ENCODE measurements at places on chromosomes 16 and 17.
A peak's percentile ranks its signal among the peaks of the same experiment; 100 is the strongest.

DNA sequence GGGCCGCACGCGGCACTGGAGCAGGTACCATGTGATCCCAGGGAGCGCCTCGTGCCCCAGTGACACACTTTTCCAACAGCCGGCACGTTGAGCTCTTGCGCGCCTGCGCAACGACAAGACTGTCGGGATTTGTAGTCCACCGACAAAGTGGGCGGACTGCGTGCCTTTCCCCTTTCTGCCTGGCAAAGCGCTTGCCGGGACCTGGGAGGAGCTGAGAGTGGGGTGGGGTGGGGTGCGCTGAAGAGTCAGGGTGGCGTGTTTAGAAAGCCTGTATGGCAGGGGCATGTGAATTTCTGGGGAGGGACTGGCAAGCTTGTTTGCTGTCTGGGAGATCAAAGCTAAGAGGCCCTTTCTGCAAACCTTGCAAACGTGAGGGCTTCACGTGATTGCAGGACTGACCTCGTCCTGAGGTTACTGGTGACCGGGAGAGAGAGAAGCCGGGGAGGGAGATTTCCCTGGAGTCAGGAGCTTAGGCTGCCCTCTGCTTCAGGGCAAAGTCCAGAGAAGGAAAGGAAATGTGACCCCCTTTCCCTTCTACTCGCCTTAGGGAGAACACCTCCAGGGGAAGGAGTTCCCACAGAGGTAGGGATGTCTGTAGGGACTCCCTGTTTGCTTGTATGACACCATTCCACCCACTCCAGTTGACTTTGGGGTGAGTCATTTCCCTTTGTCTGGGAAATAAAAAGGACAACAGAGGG lies 429 bp upstream of the NR1D1 start:
- peak overlapping the region; percentile 96 for H3K4me3 ChIP-seq
- peak overlapping the region; percentile 91 for H3K27ac ChIP-seq
- ATAC-seq: peak; percentile 53
- H3K4me1 ChIP-seq: peaks cover 58% of the 10 kb centered on the region
- peaks cover 14% of the 10 kb centered on the region for H3K36me3 ChIP-seq

DNA sequence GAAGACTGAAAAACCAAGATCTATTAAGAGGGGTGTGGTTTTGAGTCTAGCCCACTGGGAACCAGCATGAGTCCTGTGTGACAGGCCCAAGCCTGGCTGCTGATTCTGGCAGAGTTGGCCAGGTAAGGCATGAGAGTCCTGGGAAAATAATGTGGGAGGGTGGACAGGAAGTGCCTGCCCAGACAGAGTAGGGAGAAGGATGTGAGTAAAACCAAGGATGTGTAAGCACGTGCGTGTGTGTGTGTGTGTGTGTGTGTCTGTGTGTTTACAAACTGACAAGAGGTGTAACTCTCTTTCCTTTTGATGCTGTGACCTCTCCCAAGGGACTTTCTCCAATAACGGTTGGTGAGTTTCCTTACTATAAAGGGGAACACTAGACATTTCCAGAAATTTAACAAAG lies 15.6 kb upstream of the TEX2 start:
- no peak for ATAC-seq
- H3K4me3 ChIP-seq: no peak overlapping the region
- H3K27ac ChIP-seq: no peak overlapping the region
- H3K4me1 ChIP-seq: peaks cover 6% of the 10 kb centered on the region
- H3K27me3 ChIP-seq: no peaks in the 10 kb centered on the region

DNA sequence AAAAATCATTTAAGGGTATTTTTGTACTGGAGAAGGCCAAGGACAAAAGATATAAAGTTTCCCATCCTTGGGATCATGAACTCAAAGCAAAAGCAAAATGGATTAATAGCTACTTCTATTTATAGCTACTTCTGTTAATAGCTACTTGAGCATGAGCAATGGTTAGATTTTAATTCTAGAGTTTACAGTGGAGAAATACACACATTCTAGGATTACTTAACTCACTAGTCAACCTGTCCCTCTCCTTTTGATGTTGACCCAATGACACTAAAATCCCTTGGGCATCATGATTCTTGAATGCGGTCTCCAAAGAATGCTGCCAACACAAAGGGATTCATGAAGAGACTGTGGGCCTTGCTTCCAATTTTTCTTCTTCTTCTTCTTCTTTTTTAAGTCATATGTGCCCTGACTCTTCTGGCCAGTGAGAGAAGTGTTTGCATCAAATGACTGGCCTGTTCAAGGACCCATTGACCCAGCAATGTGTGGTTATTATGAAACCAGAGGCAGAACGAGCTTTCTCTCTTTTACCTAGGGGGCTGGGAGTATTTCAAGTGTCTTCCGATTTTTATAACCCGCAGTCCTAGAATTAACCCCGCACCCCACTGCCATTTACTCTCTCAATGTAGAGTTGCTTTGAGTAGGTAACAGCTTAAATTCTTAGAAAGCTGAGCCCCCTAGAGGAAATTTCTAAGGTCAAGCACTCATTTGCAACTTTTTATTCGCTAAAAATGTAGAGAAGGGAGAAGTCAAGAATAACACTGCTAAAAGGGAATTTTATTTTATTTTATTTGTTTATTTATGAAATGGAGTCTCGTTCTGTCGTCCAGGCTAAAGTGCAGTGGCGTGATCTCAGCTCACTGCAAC lies 34.6 kb downstream of the OTOA start:
- no peak overlapping the region for H3K27ac ChIP-seq
- no peaks in the 10 kb centered on the region for H3K36me3 ChIP-seq
- peaks cover 5% of the 10 kb centered on the region for H3K4me1 ChIP-seq
- no peak for ATAC-seq

DNA sequence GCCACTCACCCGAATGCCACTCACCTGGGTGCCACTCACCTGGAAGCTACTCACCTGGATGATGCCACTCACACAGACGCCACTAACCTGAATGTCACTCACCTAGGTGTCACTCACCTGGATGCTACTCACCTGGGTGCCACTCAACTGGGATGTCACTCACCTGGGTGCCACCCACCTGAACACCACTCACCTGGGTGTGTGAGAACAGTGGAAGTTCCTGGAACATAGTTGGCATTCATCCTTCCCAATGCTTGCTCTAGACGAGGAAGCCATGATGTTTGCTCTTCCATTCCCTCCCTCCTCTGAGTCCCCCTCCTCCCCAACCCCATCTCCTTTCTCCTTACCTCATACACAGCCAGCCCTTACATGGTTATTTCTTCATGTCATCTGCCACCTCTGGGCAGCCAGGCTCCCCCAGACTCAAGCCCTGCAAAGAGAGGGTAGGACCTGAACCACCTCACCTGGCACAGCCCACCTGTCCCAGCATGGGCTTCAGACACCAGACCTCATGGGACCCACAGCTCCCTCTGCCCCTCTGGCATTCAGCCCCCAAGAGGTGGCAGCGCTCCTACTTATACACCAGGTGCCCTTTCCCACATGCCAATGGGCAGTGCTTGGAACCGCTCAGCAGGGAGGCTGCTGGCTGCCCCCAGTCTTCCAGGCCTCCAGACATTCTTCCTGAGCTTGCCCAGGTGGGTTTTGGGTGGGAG lies 171.8 kb upstream of the FOXF1 start:
- peaks cover 62% of the 10 kb centered on the region for H3K27me3 ChIP-seq
- no peak for ATAC-seq
- no peak overlapping the region for H3K27ac ChIP-seq
- no peaks in the 10 kb centered on the region for H3K36me3 ChIP-seq
- no peak overlapping the region for H3K4me3 ChIP-seq
- no peaks in the 10 kb centered on the region for H3K4me1 ChIP-seq
